A549 treated with CORT108297 at 1 μM for 4 hours (cell line): ENCODE measurements at places on chromosomes 12 and 14. TPM values are rescaled to one million over a fixed set of nuclear protein-coding genes. Genes with fewer than 3 reads are reported as not detected.

PLCZ1 gene
- total RNA-seq, result not detected in 5 replicates

ESR2 gene
- 0.01 to 0.08 TPM (median 0.07 TPM) in 5 replicates for total RNA-seq

MYF5 gene
- total RNA-seq, result not detected in 5 replicates

KRT75 gene
- total RNA-seq, result 0.13 to 0.21 TPM (median 0.16 TPM) in 5 replicates

RPL10L gene
- not detected in 5 replicates for total RNA-seq

MYF6 gene
- total RNA-seq, result not detected in 5 replicates

GLI1 gene
- total RNA-seq, result 7.4 to 12.6 TPM (median 10.1 TPM) in 5 replicates

CBLN3 gene
- 0.81 to 1.5 TPM (median 1.4 TPM) in 5 replicates for total RNA-seq

PTPN21 gene
- total RNA-seq, result 7.6 to 10.5 TPM (median 8.7 TPM) in 5 replicates

ZC3H10 gene
- 2.2 to 3.5 TPM (median 3.0 TPM) in 5 replicates for total RNA-seq

YY1 gene
- total RNA-seq, result 67.6 to 77.7 TPM (median 72.5 TPM) in 5 replicates

RDH12 gene
- 0.03 to 0.09 TPM in 2 of 5 replicates, not detected in the others for total RNA-seq
